ENCODE measurements at places on chromosomes 16 and 17. TPM values are rescaled to one million over a fixed set of nuclear protein-coding genes. Genes with fewer than 3 reads are reported as not detected.

The NOL11 gene
- 57.9 TPM for total RNA-seq

The KRT27 gene
- total RNA-seq: not detected

The KRTAP4-4 gene
- not detected for total RNA-seq

The KRT39 gene
- 3.1 TPM for total RNA-seq

The SLFN12L gene
- 0.52 TPM for total RNA-seq

The SPATA22 gene
- total RNA-seq: 2.1 TPM

The FAM20A gene
- 5.2 TPM for total RNA-seq

The SEPTIN12 gene
- not detected for total RNA-seq

The RNF166 gene
- 12.0 TPM for total RNA-seq

The KCNH4 gene
- not detected for total RNA-seq

The SCO1 gene
- total RNA-seq: 9.4 TPM

The RHBDL3 gene
- 1.0 TPM for total RNA-seq

The HOXB6 gene
- not detected for total RNA-seq

The TNFRSF13B gene
- total RNA-seq: not detected

The ACLY gene
- 49.1 TPM for total RNA-seq

The SLC5A11 gene
- not detected for total RNA-seq

The SEPHS2 gene
- total RNA-seq: 7.3 TPM

The IRX3 gene
- 7.8 TPM for total RNA-seq

The ITGAD gene
- total RNA-seq: under 0.01 TPM
